LHCN-M2 (cell line): ENCODE measurements at places on chromosomes 11 and 22. TPM values are rescaled to one million over a fixed set of nuclear protein-coding genes. Genes with fewer than 3 reads are reported as not detected.

- DNase-seq, result no peak
These were observed 1.6 kb upstream of the ATG16L2 start for GRCh38 chr11:72812604-72812966.

DNA sequence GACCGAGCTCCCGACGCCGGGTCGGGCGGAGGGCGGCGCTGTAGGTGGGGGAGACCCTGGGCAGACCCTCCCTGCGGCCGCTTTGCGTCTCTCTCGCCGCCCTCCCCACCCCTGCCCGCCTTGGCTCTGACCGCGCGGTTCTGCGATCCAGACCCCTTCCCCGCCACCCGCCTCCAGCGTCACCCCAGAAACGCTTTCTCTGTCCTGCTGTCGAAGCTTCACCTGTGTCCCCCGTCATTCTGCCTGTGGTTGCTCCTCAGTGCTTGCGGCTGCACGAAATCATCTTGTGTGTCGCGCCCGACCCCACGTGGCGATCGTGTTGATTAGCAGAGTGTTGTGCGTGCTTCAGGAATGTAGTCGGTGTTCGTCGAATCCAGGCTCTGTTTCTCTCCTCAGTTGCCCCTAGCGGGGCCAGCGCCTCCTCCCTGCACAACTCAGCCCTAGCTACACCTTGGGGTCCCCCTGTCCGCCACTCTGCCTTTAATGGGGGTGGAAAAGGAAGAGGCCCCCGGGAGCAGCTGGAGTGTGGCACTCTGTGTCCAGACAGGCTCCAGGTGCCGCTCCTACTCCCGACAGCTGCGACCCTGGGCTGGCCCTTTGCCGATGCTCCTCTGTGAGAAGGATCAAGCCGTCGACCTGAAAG, 851 bp downstream of the PTDSS2 start:
- DNase-seq, result peak; percentile 66

GRCh38 chr11:4068962-4069361, 25.6 kb upstream of the RRM1 start:
- no peak for DNase-seq

GRCh38 chr11:36485298-36486002, 24.6 kb downstream of the TRAF6 start:
- no peak for DNase-seq

GRCh38 chr11:9941991-9942390, 278.1 kb downstream of the SWAP70 start:
- no peak for DNase-seq

DNA sequence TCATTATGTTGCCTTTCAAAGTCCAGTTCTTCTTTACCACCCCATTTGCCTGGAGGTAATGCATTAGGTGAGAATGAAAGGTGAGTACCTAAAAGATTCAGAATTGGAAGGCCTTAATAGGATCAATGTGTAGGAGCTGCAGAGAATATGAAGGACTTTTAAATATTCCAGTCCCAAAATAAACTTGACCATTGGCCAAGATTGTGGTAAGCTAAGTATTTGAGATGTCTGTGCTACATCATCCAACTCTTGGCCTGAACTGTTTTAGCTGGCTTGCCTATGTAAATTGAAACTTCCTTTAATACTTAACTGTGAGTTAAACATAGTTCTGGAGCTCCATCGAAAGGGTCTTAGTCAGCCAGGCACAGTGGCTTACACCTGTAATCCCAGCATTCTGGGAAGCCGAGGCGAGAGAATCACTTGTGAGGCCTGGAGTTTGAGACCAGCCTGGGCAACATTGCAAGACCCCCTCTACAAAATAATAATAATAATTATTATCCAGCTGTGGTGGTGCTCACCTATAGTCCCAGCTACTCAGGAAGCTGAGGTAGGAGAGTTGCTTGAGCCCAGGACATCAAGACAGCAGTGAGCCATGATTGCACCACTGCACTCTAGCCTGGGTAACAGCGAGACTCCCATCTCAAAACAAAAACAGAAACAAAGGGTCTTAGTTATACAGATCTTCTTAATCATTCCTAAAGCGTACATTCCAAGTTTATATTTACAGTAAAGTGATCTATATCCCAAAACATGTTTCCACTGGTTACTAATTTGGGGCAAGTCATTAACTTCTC, 29.8 kb downstream of the MTMR3 start:
- DNase-seq, result peak; percentile 64

DNA sequence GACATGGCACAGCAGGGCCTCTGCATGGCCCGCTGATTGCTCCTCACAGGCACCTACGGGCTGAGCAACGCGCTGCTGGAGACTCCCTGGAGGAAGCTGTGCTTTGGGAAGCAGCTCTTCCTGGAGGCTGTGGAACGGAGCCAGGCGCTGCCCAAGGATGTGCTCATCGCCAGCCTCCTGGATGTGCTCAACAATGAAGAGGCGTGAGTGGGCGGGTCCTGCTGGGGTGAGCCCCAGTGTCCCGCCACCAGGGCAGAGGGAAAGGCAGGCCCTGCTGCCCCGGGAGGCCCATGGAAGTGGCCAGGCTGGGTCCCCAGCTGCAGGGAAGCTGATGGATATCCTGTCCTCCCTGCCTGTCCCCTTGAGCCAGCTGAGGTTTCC, 18.6 kb upstream of the DGCR8 start:
- DNase-seq, result peak; percentile 6

The RBM14 gene
- total RNA-seq, result 50.0 and 58.7 TPM in 2 replicates

The FEN1 gene
- 121 and 129 TPM in 2 replicates for total RNA-seq

The PLAAT4 gene
- 3.5 and 7.0 TPM in 2 replicates for total RNA-seq

DNA sequence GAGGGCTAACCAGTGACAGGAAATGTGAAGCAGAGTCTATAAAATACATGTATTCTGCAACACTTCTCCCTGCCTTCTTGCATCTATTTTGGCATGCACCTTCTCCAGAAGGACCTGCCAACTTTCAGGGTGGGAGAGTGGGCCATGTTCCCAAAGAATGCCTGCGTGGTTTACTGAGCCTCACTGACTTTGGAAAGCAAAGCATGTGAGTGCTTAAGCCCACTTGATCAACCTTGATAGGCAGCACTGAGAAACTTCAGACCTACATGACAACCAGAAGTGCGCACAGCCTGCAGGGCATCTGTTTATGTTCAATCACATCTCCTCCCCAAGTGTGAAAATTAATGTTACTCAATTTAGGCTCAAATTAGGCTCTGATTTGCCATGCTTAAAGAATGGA, 69.2 kb downstream of the AMOTL1 start:
- DNase-seq, result no peak

GRCh38 chr11:86570020-86570419, 102.4 kb downstream of the ME3 start:
- no peak for DNase-seq

- peak; percentile 49 for DNase-seq
These were observed at the start of gene ARHGAP42 for GRCh38 chr11:100687054-100687629. ARHGAP42 (plus strand) TSS chr11:100687288; CDS start chr11:100687679, 391 bp downstream.

- no peak for DNase-seq
These were observed 69.1 kb upstream of the PPARA start for GRCh38 chr22:46081036-46081830.

GRCh38 chr11:91796999-91797398, 427.6 kb upstream of the FAT3 start:
- no peak for DNase-seq

DNA sequence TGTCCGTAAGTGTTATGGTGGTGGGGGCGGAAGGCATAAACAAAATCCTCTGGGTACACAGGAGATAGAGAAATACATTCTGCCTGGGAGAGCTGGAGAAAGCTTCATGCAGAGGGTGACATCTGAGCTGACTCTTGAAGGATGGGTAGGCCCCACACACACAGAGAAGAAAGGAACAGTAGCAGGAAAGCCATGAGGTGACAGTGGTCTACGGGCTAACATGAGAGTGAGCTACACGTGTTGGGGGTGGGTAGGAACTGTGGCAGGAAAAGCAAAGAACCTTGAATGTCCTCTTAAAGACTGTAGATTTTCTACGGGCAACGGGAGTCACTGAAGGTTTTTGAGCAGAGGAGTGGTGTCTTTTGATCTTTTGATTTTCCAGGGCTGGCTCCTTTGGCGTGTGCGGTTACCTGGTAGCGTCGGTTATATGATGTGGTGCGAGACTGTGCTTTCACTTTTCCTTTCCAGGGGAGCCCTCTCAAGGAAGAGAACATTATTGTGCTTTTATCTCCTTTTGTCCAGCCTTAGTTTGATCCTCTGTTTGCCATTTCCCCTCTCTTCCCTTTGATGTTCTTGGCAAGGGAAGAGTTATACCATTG, 39.7 kb downstream of the ADAMTS8 start:
- DNase-seq, result no peak

DNA sequence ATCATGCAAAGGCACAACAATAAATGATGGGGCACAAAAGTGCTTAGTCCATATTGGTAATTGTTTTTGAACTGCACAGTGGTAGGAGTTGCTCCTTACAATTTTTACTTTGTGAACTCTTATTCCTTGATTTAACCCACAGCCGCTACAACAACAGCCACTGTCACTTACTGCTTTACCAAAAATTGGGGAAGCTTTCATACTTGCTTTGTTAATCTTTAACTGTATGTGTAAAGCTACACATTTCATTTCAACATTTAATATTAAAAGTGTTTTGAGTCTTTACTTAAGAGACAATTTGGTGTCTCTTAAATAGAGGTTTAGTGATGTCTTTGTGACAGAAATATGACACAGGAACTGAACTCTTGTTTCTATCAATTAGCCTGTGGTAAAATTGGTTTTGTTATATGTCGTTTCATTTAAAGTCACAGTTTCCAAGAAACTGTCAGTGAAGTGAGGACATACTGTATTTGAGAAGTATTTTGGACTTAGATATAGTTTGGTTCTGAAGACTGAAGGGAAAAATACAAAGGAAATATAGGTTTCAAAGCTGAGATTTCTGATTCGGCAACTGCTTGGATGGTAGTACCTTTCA, 6.5 kb upstream of the IL18BP start:
- DNase-seq, result no peak

The ACCSL gene
- total RNA-seq, result not detected in 2 replicates

DNA sequence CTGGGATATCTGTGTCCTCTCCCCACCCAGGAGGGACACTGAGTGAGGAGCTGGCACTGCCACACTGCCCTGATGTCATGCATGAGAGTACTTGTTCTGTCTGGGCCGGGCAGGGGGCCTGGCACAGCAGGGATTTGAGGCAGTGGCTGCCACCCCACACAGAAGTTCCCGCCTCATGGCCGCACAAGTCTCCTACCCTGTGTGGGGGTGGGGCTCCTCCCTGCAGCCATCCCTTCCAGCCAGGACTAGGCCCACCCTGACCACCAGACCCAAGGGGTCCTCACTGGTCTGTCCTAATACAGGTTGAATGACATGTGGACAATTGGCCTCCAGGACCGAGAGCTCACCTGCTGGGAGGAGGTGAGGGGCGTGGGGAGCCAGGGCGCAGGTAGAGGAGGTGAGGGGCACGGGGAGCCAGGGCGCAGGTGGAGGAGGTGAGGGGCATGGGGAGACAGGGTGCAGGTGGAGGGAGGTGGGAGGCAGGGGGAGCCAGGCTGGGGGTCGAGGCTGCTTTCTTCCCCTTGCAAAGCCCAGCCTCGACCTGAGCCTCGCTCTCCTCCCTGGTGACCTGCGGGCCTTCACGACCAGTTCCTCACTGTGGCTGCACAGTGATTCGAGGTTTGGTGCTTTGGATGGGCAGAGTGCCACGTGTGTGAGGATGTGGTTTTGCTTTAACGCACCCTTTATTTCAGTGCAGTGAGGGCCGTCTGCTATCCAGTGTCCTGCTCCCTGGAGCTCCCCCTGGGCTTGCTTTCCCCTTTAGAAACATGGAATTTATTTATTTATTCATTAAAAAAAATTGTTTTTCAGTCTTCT, 7.4 kb downstream of the LZTR1 start:
- DNase-seq, result peak; percentile 25

GRCh38 chr11:10537600-10537999, 3.4 kb downstream of the RNF141 start:
- DNase-seq, result no peak

GRCh38 chr22:43377896-43378704, 33.7 kb upstream of the MPPED1 start:
- DNase-seq, result peak; percentile 12

DNA sequence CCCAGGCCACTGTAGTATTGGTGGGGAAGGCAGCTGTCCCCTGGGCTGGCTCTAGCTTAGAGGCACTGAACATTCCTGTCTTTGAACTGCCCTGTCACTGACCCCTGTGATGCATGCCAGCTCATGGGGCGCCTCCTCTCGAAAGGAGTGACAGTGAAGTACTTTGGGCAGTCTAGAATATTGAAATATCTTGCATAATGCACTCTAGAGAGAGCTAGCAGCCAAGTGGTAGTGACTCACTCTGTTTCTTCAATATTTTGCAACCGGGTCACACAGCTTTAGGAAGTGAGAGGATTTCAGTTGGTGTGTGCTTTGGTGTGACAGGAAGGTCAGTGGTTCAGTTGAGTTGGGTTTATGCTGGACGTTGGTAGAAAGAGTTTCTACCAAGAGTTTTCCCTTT, 35.5 kb upstream of the ST14 start:
- peak; percentile 95 for DNase-seq

- no peak for DNase-seq
These were observed 33.3 kb downstream of the KCNC1 start for GRCh38 chr11:17767914-17768313.

GRCh38 chr11:10597877-10598351, 29.4 kb upstream of the LYVE1 start:
- no peak for DNase-seq

The TMPRSS6 gene
- not detected in 2 replicates for total RNA-seq
